Mesothelial cell of epicardium (in vitro differentiated cells): ENCODE measurements at places on chromosomes 12 and 14. TPM values are rescaled to one million over a fixed set of nuclear protein-coding genes. Genes with fewer than 3 reads are reported as not detected.
A peak's percentile ranks its signal among the peaks of the same experiment; 100 is the strongest.

DNA sequence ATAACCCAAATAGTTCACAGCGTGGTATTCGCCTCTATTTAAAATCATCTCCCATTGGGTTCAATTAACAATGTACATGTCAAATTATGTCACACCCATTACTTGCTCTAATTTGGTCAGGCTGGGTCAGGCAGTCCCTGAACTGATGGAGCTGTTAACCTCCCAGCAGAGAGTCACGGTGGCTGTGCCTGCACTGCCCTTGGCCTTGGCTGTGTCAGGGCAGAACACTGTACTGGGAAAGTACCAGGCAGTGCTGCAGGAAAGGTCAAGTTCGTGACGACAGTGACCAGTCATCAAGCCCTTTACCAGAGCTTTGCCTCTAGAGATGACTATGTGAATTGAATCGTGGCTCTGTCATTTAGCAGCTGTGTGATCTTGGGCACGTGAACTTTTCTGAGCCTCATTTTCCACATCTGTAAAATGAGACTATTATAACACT, 100.0 kb downstream of the ARF6 start:
- no peaks in the 10 kb centered on the region for H3K36me3 ChIP-seq
- H3K4me3 ChIP-seq = no peak overlapping the region
- DNase-seq = no peak
- no peaks in the 10 kb centered on the region for H3K27me3 ChIP-seq
- no peak overlapping the region for H3K27ac ChIP-seq

- no peak for DNase-seq
- no peak overlapping the region for H3K4me3 ChIP-seq
- peaks cover 31% of the 10 kb centered on the region for H3K4me1 ChIP-seq
- no peak overlapping the region for H3K27ac ChIP-seq
- no peaks in the 10 kb centered on the region for H3K36me3 ChIP-seq
Measured at GRCh38 chr12:51421266-51421884, 3.3 kb upstream of the SLC4A8 start.

- peaks cover 33% of the 10 kb centered on the region for H3K36me3 ChIP-seq
- H3K27ac ChIP-seq = peak overlapping the region; percentile 66
- H3K4me3 ChIP-seq = no peak overlapping the region
- DNase-seq = no peak
- H3K27me3 ChIP-seq = no peaks in the 10 kb centered on the region
Measured at GRCh38 chr12:51961834-51962233, 10.3 kb downstream of the ACVR1B start.

GRCh38 chr12:16949871-16950667, 344.1 kb upstream of the LMO3 start:
- H3K4me1 ChIP-seq = no peaks in the 10 kb centered on the region
- no peaks in the 10 kb centered on the region for H3K27me3 ChIP-seq
- no peak overlapping the region for H3K4me3 ChIP-seq
- DNase-seq = no peak
- no peaks in the 10 kb centered on the region for H3K36me3 ChIP-seq
- no peak overlapping the region for H3K27ac ChIP-seq

- no peaks in the 10 kb centered on the region for H3K36me3 ChIP-seq
- no peak overlapping the region for H3K4me3 ChIP-seq
- H3K4me1 ChIP-seq = no peaks in the 10 kb centered on the region
Measured at GRCh38 chr12:52091869-52092268, 12.4 kb downstream of the SMIM41 start.

- peaks cover 47% of the 10 kb centered on the region for H3K27me3 ChIP-seq
- H3K4me3 ChIP-seq = no peak overlapping the region
- H3K4me1 ChIP-seq = peaks cover 20% of the 10 kb centered on the region
- no peaks in the 10 kb centered on the region for H3K36me3 ChIP-seq
Measured at GRCh38 chr14:99809859-99810558, 16.8 kb downstream of the EML1 start.

DNA sequence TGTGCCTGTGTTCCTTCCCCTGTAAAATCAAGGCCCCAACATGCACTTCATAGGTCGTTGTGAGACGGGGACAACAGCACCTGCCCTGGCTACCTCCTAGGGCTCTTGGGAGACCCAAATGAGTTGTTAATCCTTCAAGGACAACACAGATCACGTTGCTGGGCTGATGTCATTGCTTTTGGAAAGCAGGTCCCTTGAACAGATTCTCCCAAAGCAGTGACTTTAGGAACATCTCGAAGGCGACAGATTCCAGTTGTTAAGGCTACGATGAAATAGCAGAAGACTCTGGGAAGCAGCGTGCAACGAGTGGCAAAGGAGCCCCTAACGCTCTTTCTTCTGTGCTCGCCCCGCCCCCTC, 26.2 kb upstream of the MAP1LC3B2 start:
- peaks cover 34% of the 10 kb centered on the region for H3K4me1 ChIP-seq
- no peaks in the 10 kb centered on the region for H3K27me3 ChIP-seq
- H3K4me3 ChIP-seq = peak overlapping the region; percentile 70
- no peaks in the 10 kb centered on the region for H3K36me3 ChIP-seq
- peak overlapping the region; percentile 59 for H3K27ac ChIP-seq

DNA sequence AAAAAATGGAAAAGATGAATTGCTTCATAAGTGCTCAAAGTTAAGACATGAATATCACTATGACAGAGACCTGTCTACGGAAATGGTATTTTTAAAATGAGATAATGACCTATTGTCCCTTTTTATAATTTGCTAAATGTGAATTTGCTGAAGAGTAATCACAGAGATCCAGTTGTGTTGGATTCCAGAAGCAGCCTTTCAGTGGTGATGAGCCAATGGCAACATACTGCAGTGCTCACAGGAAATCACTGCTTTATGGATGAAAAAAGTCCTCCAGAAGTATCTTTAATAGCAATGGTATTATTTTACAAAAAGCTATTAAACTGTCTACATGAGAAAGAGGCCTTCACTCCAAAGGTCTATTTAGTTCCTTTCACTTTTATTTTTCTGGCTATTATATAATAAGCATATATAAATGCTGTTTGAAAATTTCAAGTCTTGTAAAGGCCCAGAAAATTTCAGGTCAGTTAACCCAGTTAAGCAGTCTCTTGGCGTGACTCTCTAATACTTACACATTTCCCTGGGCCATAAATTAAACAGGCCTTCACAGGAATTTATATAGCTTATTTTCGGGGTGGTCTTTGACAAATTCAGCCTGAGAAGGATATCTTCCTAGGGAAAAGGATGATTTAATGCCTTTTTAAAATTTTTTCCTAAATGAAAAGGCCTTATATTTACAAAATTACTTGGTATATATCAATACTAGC, 55.4 kb downstream of the KCNJ8 start:
- peaks cover 13% of the 10 kb centered on the region for H3K4me1 ChIP-seq
- no peaks in the 10 kb centered on the region for H3K36me3 ChIP-seq
- no peak for DNase-seq

The PTPRQ gene
- 17.5 to 19.2 TPM (median 18.1 TPM) in 3 replicates for total RNA-seq

The CD4 gene
- total RNA-seq = 2.9 to 3.9 TPM (median 3.8 TPM) in 3 replicates

The GLIPR1L1 gene
- not detected in 3 replicates for total RNA-seq

The P2RX2 gene
- 7.3 to 8.7 TPM (median 8.6 TPM) in 3 replicates for total RNA-seq
